ENCODE measurements at places on chromosomes 11 and 22.

DNA sequence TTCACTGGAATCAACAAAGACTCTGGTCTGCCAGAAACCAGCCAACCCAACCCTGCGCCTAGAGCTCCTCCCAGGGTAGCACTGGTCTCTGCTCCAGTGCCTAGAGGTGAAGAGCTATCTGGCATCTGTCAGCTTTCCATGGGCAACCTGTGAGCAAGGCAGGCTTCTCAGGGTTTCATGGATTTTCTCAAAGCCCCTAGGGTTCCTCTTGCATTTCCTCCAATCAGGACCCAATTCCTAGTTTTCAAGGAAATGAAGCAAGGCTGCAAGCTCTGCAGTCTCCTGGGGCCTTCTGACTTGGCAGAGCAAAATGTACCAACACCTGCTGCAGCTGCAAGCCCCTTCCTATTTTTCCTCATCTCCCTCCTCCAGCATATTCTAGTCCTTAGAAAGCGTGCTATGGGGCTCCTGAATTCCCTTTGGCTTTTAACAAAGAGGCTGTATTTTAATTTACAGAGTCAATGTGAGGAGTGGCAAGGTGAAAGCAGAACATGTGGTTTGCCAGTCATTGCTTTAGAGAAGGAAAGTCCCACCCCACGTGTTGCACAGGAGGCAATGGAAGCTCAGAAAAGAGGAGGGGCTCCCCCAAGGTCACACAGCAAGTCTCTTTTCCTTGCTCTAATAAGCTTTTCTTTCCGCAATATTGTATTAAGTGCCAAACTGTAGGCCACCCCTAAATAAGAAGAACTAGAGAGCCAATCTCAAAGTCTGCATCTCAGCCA lies 33.0 kb upstream of the RIC3 start:
- no peak for DNase-seq

DNA sequence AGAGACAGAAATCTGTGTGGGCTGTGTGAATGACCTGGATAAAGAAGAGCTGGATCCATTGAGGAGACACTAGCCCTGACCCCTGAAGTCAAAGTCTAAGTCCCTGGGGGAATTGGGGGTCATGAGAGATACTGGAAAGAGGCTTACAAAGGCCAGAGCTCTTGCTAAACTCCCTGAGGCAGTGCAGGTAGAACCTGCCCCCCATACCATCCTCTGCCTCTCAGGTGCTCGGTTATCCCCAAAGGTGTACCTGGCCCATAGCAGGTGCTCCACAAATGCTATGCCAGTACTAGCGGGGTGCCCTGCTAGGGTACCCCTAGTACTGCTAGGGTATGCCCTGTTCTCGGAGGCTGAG lies 19.1 kb upstream of the SCARF2 start:
- no peak for DNase-seq

GRCh38 chr22:40128989-40129388 lies 48.7 kb upstream of the TNRC6B start:
- DNase-seq = peak; percentile 29

GRCh38 chr11:31509051-31509428 lies 382 bp downstream of the IMMP1L start:
- DNase-seq = no peak

DNA sequence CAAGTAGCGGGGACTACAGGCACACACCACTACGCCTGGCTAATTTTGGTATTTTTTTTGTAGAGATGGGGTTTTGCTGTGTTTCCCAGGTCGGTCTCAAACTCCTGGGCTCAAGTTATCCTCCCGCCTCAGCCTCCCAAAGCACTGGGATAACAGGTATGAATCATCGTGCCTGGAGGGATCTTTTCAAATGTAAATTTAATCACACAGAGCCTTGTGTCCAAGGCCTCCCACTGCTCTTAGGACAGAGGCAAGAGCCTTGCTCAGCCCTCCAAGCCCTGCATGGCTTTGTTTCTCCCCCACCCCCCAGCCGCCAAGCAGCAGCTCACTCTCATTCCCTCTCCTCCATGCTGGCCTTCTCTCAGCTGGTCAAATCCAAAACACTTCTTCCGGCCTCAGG lies 75.3 kb upstream of the CREB3L1 start:
- DNase-seq = no peak

DNA sequence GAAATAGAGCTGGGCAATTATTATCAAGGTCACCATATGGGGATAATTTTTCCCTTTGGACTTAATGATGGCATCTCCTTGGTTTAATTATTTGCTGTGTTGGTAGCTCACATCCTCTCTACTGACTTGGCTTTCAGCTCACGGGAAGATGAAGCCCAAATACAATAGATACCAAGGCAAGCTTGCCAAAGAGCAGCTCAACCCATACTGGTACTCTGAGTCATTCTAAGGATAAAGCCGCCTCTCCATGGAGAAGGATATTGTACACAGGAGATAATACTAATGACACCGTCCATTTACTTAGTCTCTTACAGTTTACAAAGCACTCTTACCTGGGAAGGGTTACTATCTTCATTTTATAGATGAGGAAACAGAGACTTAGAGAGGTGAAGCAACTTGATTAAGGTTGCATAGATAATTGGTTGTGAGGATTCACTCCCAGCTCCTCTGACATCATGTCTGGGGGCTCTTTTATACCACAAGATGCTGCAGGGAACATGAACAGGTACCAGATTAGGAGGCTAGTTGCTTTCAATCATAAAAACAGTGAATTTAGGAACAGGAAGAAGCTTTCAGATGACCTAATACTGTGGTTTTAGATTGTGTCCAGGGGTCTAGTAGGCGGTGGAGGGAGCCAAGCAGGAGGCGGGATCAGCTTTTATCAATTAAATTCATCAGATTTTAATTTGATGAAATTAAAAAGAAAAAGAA lies 48.3 kb upstream of the PICALM start:
- no peak for DNase-seq

- no peak for DNase-seq
Measured at GRCh38 chr11:95922536-95923438, 1.1 kb downstream of the MTMR2 start.

- no peak for DNase-seq
Measured at GRCh38 chr11:80103142-80103859, 662.5 kb upstream of the TENM4 start.

DNA sequence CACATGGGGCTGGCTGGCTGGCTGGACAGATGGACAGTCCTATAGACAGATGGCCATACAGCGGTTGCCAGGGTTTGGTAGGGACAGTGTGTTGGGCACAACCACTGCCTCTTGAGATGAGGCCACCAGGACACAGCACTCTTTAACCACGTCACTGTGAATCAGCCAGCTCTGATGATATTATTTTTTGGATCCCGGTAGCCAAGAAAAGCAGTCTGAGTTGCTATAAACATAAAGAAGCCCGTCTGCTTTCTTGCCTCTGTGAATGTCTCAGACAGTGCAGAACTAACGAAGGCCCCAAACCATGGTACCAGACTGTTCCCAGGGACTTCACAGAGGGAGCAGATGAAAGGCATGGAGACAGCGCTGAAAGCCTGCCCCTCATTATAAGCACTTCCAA lies 115.9 kb upstream of the CSNK2A3 start:
- no peak for DNase-seq

GRCh38 chr11:34948696-34949095 lies 32.3 kb downstream of the PDHX start:
- peak; percentile 31 for DNase-seq

DNA sequence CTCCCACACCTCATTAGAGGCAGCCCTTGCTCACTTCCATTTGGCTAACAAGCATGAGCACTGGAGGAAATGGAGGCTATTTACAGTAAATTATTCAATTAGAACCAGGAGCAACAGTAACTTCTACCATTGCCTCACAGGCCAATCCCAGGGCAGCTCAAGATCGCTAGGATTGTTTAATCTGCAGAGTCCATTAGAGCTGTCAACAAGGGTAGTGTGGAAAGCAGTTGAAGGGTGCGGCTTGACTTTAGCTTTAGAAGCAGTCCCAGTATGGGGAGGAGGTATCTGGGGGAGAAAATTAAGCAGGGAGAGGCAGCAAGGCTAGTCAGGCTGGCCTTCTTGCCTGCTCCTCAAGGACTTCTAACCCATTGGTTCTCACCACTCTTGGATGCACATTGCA lies 38.3 kb upstream of the CYP2R1 start:
- DNase-seq = no peak

GRCh38 chr22:22087854-22088657 lies 105.5 kb upstream of the TOP3B start:
- DNase-seq = no peak

DNA sequence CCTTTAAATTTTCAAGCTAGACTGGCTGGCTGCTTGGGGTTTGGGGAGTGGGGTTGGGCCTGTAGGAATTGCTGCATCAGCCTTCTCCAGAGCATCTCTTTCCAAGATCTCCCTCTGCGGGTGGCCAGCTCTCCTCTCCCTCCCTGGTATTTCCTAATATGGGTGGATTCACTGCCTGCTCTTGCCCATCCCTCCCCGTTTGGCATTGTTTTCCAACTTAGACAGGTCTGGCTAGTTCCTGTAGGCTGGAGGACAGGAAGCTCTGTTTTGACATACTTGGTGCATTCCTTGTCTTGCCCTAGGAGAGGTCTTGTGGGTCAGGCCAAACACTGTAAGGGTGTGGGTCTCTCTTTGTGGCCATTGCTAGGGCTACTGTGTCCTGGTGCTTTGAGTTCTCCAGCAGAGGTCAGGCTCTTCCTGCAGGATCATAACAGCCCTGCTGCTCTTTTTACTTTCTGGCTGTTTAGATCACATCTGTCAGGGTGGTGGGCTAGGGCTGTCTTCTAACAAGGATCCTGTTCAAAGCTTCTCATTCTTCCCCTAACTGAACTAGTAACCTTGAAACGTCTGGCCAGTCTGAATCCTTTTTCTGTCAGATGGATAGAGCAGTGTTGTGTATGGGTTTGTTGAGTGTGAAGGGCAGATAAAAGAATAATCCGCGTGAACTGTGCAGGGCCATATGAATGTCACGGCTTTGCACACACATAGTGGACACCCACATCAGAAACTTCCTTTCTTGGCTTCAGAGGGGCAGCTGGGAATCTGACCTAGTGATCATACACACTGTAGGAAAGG lies 18.3 kb upstream of the MICALL1 start:
- peak; percentile 58 for DNase-seq

- DNase-seq = no peak
Measured at GRCh38 chr11:68302670-68303069, 9.7 kb upstream of the LRP5 start.

GRCh38 chr11:46901156-46901555 lies 17.2 kb downstream of the LRP4 start:
- no peak for DNase-seq

GRCh38 chr11:87369888-87370287 lies 332.2 kb downstream of the TMEM135 start:
- DNase-seq = no peak

- no peak for DNase-seq
Measured at GRCh38 chr11:126602993-126603392, 247.5 kb downstream of the ST3GAL4 start.

GRCh38 chr11:35549787-35550186 lies 24.4 kb upstream of the PAMR1 start:
- DNase-seq = peak; percentile 56

- DNase-seq = peak; percentile 35
Measured at GRCh38 chr11:33207408-33207985, 46.2 kb upstream of the CSTF3 start.

DNA sequence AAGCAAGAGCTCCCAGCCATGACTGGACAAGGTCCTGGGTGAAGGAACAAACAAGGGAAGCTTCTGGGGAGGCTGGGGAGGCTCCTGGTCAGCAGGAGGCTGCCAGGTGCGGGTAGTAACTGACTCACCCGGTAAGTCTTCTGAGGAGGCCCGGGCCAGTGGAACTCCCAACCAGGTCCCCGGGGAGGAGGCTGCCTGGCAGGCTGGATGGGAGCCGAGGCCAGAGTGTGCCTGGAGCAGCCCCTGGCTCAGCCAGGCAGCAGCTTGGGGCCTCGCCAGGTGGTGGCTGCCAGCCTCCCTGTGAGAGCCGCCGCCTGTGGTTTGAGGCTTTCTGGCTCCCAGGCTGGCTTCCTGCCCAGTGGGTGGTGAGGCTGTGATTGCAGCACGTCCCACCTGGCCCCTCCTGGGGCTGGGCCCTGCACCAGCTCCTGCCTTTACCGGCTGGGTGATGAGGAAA lies 46.2 kb downstream of the IGF2 start:
- DNase-seq = peak; percentile 68

DNA sequence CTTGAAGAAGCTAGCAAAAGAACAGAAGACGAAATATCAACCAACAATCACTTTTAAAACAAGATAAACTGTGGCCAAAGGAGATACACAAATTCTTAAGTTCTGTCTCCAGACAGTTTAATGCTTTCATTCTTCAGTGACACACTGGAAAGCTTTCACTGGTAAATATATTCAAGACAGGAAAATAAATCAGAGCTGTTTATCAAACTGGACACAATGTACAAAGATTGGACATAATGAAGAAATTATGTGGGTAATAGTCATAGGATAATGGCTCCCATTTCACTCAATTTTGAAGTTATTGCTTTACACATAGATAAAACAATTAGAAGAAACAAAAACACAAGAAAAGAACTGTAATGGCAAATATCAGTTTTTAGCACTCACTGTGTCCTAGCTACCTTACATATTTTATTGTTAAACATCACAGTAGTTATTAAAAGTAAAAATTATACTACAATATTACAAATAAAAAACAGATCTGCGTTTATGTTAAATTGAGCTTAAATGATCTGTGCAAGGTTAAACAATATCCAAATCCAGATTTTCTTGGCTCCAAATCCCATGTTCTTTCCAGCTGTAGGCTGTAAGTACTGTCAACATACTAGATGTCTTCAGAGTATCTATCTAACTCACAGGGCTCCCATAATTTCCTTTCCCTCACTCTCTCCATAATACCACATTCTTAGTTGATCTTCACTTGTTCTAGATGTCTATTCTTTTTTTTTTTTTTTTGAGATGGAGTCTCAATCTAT lies 38.6 kb upstream of the NOX4 start:
- DNase-seq = no peak

DNA sequence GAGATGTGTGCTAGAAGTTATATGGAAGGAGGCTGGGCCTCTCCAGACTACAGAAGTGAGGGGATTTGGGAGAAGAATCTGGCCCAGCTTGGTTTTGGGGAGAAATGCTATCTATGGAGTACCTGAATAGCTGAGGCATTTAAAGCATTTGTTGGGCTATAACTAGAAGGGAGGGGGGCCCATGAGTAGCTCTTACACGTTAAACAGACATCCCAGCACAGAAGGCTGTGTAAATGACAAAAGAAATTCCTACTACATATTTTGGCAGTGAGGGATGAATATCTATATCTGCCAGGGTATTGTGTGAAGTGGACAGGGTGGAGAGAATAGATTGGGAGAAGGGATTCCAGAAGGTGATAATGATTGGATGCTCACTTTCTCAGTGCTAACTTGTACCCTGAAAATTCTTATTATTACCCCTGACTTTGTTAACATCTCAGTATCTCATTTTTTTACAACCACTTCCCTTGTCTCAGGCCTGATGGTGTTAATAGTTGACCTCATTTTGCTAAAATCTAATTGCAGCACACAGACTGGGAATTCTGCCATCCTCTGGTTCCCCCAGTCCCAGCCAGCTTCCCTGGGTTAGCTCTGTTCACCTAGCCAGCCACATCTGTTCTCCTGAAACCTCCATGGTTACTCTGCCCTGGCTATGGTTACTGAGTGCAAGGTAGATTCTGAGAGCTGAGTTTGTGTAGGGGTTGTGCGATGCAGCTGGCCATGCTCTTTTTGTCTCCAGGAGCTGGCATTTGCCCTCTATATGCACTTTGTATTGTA lies 28.8 kb upstream of the RRM1 start:
- no peak for DNase-seq

GRCh38 chr22:32043391-32043790 lies 330 bp downstream of the SLC5A1 start:
- no peak for DNase-seq

- DNase-seq = no peak
Measured at GRCh38 chr11:5684036-5684645, 733 bp downstream of the TRIM5 start.

- peak; percentile 77 for DNase-seq
Measured at GRCh38 chr11:73295241-73295995, 12.7 kb upstream of the ARHGEF17 start.
